ENCODE measurements at places on chromosomes 2 and 18.

DNA sequence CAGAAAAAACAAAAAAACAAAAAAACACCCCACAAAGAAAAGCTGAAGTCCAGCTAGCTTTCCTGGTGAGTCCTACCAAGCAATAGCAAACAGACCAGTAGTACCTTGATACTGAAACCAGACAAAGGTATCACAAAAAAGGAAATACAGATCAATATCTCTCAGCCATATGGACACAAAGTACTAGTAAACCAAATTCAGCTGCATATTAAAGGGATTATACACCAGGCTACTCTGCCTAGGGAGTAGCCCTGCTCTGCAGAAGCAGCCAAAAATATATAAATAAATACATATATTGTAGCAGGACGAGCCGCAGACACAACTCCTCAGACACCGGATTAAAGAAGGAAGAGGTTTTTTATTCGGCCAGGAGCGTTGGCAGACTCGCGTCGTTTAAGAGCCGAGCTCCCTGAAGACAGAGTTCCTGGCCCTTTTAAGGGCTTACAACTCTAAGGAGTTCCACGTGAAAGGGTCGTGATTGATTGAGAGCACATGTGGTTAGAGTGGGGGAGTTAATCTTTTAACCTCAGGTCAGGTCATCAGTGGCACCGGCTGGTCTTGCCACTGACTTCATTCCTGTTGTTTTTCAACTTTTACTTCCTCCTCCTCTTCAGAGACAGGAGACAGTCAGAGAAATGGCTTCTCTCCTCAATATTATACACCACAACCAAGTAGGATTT lies 38.4 kb upstream of the DTNB start:
- DNase-seq = no peak

DNA sequence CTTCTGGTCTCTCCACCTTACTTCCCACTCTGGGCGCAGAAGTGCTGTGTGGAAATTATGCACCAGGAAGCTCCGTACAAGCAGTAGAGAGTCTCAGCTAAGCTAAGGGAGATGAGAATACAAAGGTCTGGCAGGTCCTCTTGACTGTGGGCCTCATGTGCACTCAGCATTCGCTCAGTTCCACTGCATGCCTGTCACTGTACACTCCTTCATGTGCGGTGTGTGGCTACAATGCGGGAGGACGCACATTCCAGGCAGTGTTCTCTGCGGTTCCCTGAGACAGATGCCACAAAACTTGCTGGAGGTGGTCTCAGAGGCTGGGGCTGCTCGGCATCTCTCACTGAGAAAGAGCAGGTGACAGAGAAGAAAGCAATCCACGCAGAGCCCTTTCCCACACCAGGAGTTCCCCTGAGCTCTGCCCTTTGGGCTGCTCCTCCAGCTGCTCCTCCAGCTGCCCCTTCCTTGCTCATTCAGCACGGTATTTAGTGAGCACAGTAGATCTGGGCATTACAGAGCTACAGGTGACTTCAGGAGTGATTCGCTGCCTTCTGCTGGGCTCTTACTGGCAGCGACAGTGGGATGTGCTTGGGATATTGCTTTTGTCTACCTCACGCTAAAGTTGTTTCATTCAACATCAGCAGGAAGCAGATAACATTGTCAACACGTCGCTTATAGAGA lies 176.6 kb downstream of the SH3RF3 start:
- no peak for DNase-seq

DNA sequence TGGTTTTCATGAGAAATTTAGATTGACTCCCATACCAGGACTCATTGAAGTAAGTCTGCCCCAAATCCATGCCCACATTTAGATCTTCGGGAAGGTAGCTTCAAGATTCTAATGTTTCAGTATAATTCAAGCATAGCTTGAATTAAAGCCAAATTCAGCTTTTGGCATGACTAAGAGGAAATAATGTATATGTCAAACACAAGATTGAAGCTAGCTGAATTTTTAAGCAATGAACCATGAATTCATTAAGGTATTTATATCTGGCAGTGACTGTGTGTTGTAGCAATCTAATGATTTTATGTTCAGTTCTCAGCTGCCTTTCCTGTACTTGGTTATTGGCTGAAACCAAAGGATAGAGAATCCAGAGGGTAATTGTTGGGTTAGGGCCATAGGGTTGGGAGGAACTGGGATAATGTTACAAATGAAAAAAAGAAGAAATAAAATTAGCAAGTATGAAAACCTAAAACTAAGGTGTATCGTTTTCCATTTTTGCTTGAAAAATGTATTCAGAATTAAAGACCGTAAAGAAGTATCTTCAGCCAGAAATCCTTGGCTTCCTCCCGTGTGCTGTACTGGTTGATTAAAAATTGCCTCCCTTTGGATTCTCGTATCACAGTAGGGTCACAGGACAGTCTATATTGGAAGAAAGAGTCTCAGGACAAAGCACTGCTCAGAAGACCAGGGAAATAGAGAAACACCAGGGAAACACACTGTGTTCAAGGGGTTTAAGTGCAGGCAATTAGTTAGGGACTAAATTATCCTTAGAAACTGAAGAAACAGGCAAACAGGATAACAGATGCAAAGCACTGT lies 119.0 kb upstream of the FN1 start:
- DNase-seq = no peak

GRCh38 chr2:20474757-20475566 lies 28.1 kb downstream of the RHOB start:
- DNase-seq = no peak

- no peak for DNase-seq
These were observed 374.3 kb downstream of the SLC4A3 start for GRCh38 chr2:220001751-220002150.

GRCh38 chr2:234661175-234661574 lies 164.3 kb upstream of the ARL4C start:
- DNase-seq = no peak

DNA sequence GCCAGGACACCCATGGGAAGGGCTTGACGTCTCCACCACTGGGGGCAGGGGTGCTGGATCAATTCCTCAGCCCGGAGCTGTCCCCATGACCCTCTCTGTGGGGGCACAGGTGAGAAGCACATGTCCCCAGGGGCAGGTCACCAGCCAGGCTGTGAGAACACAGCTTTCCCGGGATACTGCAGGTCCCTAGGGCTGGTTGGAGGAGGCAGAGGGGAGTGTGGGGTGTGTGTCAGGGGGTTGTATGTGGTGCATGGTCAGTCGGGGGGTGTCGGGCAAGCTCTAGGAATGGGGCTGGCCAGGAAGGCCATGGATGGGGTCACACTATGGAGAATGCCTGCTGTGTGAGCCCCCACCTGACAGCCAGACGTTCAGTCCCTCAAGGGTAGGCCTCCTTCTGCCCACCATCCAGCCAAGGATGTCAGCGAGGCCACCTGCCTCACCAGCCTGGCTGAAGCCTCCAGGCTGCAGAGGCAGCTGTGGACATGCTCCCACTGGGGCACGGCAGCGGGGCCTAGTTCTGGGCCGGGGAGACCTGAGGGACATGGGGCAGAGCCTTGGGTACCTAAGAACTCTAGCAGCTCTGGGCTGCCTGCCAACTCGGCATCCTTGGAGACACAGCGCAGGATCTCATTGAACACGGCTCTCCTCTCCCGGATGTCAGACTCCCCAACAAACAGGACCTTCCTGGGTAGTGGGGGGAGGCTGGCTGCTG lies 10.3 kb downstream of the HS1BP3 start:
- DNase-seq = no peak

DNA sequence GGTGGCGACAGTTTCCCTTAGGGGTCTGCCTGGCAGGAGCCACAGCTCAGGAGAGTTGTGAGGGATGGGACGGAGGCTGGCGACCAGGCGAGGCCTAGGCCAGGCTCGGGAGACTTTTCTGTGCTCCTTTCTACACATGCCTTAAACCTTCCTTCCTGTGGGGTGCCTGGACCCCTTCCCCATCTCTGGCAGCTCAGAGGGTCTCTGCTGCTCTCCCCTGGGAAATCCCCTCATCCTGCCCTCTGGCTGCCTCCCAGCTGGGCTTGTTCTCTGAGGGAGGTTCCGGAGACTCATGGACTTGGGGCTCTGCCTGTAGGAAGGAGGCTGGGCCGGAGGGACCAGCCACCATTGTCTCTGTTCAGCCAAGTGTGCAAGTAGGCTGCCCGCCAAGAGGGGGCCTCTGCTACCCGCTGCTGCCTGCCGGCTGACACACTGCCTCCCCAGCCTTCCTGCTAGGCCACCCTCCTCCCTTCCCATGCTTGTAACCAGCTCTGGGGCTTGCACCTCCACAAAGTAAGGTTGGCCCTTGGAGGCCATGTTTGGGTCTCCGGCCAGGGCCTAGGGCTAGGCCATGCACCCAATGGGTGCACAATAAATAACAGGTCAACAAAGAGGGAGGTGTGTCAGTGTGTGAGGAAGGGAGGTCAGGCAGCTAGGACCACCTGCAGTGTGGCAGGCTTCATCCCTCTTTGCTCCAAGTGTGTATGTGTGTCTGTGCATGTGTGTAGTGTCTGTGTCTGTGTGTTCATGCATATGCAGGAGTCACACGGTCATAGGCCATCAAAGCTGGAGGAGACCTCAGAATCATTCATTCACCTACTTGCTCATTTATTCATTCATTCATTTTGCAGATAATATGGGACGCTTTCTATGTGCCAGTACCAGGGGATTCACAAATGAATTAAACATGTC lies 28.8 kb downstream of the PSD4 start:
- DNase-seq = no peak

GRCh38 chr18:46072959-46073358 lies 899 bp upstream of the PSTPIP2 start:
- no peak for DNase-seq

- no peak for DNase-seq
These were observed 47.0 kb downstream of the PARD6G start for GRCh38 chr18:80200171-80200931.

- DNase-seq = no peak
These were observed 721.1 kb downstream of the DPP10 start for GRCh38 chr2:115163572-115163971.

- no peak for DNase-seq
These were observed 256.3 kb downstream of the SRBD1 start for GRCh38 chr2:45354776-45355175.

DNA sequence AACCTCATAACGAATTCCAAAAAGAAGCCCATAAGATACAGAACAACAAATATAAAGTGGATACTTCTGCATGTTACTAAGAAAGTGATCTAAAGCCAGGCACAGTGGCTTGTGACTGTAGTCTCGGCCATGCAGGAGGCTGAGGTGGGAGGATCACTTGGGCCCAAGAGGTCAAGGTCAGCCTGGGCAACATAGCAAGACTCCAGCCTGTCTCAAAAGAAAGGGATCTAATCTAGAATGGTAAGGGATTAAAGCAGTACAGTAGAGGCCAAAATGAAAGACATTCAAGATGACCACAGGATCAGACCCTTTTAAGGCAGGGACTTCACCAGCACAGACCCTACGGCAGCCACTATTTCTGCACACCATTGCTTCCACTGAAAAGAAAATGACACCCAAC lies 3.8 kb downstream of the COBLL1 start:
- DNase-seq = no peak

- DNase-seq = no peak
These were observed 21.0 kb downstream of the SMAD2 start for GRCh38 chr18:47909484-47909883.

DNA sequence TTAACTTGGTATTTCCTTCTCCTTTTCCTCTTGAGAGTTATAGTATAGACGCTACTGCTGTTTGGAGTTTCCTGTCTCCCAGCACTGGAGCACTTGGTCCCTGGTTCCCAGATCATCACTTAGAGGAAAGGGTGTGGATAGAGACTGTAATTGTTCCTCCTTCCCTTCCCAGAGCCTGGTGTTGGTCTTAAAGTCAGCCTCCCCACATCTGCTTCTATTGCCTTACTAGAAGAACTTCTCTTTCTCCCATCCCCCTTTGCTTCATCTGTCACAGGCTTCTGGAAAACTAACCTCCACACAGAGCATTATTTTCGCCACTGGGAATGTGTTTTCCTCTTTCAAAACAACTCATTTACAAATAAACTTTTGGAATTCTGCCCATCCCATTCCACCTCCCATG lies 131.0 kb downstream of the CCDC85A start:
- DNase-seq = no peak

- no peak for DNase-seq
These were observed 148.9 kb upstream of the GULP1 start for GRCh38 chr2:188142636-188143295.

DNA sequence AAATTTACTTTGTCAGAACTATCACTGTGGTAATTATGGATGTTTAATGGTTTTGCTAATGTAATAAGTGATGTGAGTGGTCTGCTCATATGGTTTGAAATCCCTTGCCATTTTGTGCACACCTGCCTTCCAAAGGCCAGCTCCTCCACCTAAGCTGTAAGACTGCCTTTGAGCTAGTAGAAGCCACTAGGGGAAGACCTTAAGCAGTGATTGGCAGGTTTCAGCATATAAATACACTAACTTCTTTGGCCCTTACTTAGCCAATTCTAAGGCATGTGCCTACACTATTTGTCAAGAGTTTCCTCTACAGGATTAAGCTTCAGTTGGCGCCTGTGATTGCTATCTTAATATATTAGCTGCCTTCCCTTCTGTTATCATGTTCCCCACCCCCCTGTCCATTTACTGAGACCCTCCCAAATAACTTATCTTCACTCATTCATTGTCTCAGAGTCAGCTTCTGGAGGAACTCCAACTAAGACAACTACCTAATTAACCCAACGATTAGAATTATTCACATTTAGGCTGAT lies 141.1 kb downstream of the MBD5 start:
- no peak for DNase-seq

DNA sequence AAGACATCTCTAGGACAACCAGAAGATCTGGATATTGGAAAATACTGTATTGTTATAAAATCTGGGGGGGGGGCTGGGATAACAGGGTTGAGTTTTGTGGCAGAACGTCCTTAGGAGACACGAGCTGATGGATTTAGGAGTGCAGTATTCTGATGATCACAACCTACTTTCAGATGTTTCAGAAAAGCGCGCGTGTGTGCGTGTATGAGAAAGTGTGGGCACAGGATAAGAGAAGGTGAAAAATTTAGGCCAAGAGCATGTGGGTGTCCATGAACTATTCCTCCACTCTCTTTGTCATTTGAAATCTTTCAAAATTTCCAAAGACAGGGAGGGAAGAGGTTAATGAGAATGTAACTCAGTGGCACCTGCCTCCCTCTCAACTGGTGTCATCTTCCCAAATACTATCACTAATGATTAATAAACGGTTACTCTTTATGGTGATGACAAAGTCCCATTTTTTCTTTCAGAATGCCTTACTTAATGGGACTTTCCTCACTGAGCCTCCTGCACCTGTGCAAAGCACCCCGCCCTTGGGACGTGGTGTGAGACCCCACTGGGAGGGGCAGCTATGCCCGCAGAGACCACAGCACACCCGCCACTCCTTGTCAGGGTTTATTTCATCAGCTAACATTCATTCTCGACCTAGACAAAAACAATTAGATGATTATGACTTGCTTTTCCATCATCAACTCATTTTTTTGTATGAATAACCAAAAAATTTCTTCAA lies 53.6 kb downstream of the HS6ST1 start:
- DNase-seq = no peak

GRCh38 chr2:46540496-46541331 lies 61.3 kb downstream of the TMEM247 start:
- no peak for DNase-seq

Data from MM.1S (cell line).